CD14-positive monocyte (primary cell): ENCODE measurements at places on chromosomes 5 and 9. TPM values are rescaled to one million over a fixed set of nuclear protein-coding genes. Genes with fewer than 3 reads are reported as not detected.
A peak's percentile ranks its signal among the peaks of the same experiment; 100 is the strongest.

The PPP2R2B gene
- polyA plus RNA-seq: not detected

The BAAT gene
- polyA plus RNA-seq: not detected

The MRPS27 gene
- polyA plus RNA-seq: 8.3 and 13.3 TPM in 2 replicates

GRCh38 chr5:54017580-54017979, 292.8 kb downstream of the ARL15 start:
- no peak overlapping the region for H3K4me3 ChIP-seq
- H3K27me3 ChIP-seq: no peaks in the 10 kb centered on the region
- no peak overlapping the region for H3K27ac ChIP-seq
- no peaks in the 10 kb centered on the region for H3K36me3 ChIP-seq
- no peak for DNase-seq
- peaks cover 33% of the 10 kb centered on the region for H3K4me1 ChIP-seq

- H3K4me1 ChIP-seq: no peaks in the 10 kb centered on the region
- no peak overlapping the region for H3K4me3 ChIP-seq
- no peak overlapping the region for H3K27ac ChIP-seq
- peak; percentile 26 for DNase-seq
- peaks cover 35% of the 10 kb centered on the region for H3K36me3 ChIP-seq
These were observed 36.6 kb downstream of the CTNNA1 start for GRCh38 chr5:138789771-138790242.

DNA sequence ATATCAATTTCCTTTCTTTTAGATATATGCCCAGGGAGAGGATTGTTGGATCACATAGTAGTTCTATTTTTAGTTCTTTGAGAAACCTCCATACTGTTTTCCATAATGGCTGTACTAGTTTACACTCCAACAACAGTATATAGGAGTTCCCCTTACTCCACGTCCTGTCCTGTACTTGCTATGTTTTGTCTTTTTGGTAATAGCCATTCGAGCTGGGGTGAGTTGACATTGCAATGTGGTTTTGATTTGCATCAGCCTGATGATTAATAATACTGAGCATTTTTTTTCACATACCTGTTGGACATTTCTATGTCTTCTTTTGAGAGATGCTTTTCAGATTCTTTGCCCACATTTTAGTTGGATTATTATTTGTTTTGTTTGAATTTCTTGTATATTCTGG, 445.9 kb downstream of the NTRK2 start:
- no peaks in the 10 kb centered on the region for H3K36me3 ChIP-seq
- H3K27ac ChIP-seq: no peak overlapping the region
- DNase-seq: no peak
- H3K4me3 ChIP-seq: no peak overlapping the region
- no peaks in the 10 kb centered on the region for H3K4me1 ChIP-seq

GRCh38 chr5:149675610-149676201, 54.4 kb upstream of the PPARGC1B start:
- no peaks in the 10 kb centered on the region for H3K27me3 ChIP-seq
- H3K4me3 ChIP-seq: no peak overlapping the region
- H3K27ac ChIP-seq: no peak overlapping the region

- no peak overlapping the region for H3K4me3 ChIP-seq
- no peaks in the 10 kb centered on the region for H3K4me1 ChIP-seq
- no peak overlapping the region for H3K27ac ChIP-seq
- H3K36me3 ChIP-seq: no peaks in the 10 kb centered on the region
- no peak for DNase-seq
- H3K27me3 ChIP-seq: no peaks in the 10 kb centered on the region
These were observed 96.5 kb upstream of the ADRA1B start for GRCh38 chr5:159819591-159820411.
